ENCODE measurements at places on chromosomes 6 and 20.

- no peak for DNase-seq
Measured at GRCh38 chr20:51532577-51533191, 9.8 kb downstream of the NFATC2 start.

DNA sequence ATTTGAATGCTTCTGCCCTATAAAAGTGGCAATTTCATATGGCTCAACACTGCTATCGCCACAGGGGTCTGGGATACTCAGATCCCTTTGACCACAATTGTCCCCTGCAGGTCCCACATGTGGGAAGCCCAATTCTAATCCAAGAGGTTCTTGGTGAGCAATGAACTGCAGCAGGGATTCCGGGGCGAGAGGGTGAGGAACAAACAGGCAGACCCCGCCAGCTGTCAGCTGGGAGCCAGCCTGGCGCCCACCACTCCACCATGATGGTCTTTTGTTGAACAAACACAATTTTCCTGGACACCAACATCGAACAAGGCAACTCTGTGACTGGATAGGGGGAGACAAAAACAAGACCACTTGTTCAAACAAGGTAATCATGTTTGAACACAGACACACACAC, 80.5 kb downstream of the TMEM242 start:
- DNase-seq, result no peak

GRCh38 chr6:45808917-45809316, 206.7 kb downstream of the CLIC5 start:
- no peak for DNase-seq

GRCh38 chr6:88561954-88562315, 395.8 kb upstream of the CNR1 start:
- DNase-seq, result no peak

DNA sequence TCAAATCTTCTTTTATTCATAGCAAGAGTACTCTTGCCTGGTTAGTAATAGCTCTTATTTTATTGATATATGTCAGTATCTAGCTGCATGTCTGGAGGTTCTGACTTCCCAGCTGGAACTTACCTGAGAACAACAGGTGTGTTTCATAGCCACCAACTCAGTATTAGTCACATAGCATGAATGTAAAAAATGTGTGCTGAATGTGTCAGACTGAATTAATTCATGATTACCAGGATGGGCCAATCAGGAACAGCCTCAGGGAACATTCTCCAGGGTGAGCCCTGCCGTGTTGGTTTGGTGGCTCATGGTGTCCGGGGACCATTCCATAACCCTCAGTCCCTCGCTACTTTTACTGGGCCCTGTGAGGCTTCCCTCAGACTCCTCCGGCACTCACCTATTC, 99.7 kb downstream of the TULP4 start:
- no peak for DNase-seq

GRCh38 chr20:62791301-62792181, 4.7 kb upstream of the MRGBP start:
- peak; percentile 84 for DNase-seq

GRCh38 chr20:62368976-62369814, 2.1 kb upstream of the LAMA5 start:
- no peak for DNase-seq
